ENCODE measurements at places on chromosomes 1 and 21.
A peak's percentile ranks its signal among the peaks of the same experiment; 100 is the strongest.

DNA sequence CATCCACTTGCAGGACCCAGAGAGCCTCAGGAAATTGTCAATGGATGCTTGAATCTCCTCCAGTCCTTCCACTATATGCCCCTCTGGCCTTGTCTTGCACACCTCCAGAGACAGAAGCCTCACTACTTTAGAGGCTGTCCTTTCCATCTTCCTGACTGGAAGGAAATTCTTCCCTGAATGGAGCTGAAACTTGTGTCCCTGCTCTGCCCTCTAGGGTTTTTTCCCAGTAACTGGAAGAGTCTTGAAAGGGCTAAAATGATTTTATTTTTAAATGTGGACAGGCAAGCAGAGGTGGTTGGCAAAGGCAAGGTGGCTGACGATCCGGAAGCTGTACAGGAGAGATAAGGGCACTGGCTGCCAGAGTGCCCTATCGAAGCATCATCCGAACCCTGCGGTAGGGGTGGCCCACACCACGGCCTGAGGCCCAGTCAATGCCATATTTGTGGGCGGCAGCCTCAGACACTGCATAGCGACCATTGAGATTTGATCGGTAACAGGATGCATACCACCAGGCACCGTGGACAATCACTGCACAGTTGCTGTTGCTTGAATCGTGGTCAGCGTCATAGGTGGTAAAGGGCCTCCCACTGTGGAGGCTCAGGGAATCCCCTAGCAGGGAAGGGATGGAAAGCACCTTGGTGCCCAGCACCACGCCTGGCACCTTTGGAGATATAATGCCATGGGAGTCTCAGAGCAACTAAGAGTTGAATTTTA, 2.3 kb upstream of the MAP3K6 start:
- no peak for DNase-seq

- no peak for DNase-seq
These were observed 504.7 kb downstream of the NUF2 start for GRCh38 chr1:163826500-163826899.

DNA sequence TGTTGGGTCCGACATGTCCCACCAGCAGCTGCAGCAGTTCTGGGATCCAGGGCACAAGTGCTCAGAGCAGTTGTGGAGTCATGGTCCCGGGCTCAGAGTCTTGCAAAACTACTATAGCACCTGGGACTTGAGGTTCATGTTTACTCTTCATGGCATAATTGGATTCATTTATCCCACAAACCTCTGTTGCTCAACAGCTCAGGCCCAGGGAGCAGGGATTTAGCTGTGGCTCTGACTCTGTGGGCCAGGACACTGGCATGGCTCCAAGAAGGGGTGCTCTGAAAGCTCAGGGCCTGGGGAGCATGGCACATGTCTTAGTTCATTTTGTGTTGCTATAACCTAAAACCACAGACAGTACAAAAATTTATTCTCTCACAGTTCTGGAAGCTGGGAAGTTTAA, 626.7 kb upstream of the ADGRL2 start:
- no peak for DNase-seq

DNA sequence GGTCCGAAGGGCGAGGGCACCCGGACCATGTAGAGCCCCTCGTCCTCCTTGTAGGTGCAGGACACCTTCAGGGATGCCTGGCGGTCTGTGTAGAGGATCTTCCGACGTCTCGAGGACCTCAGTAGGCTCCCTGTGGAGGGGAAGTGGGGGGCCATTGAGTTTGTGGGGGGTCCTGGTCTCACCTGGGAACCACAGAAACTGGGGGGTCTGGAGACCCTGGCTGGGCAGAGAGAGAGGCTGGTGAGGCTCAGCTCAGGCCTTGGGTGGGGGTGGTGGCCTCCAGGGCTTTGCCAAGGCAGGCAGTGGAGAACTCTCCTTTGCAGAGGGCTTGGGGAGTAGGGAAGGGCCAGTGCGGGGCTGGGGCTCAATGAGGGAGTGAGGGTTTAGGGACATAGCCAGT, 19.0 kb downstream of the MYOM3 start:
- DNase-seq = no peak

DNA sequence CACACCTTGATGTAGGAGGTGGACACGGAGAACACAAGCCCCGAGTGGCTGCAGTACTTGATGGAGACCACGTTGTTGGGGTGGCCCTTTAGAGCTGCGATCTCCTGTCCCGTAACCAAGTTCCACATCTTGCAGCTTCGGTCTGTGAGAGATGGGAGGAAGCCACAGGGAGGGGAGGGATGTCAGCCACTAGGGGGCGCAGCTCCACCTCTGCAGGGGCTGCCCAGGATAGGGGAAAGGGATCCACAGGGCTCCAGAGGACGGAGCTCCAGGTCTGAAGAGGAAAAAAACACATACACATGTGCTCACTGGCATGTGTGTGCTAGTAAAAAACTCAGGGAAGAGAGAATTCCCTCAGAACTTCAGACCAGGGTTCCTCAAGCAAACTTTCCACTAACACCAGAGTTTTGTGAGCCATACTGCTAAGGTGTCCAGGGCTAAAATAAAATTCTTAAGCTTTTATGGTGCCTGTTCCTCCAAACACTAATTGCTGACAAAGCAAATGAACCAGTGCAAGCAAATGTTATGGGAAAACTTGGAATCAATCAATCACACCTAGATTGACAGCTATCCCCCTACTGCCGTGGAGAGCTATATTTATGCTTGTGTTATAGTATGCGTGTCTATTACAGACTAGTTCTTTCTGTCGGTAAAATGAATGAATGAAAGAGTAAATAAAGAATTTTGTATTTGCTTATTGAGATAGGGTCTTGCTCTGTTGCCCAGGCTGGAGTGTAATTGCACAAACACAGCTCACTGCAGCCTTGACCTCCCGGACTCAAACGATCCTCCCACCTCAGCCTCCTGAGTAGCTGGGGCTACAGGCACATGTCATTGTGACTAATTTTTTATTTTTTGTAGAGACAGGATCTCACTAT, 43.7 kb downstream of the KIF21B start:
- DNase-seq = peak; percentile 78

Measured in activated naive CD4-positive, alpha-beta T cell treated with anti-CD3 and anti-CD28 coated beads, Interleukin-2, amount 10 ng/mL, durations not matched to agents 7 days and 5 days (primary cell).